ENCODE measurements at places on chromosomes 11 and 22.

DNA sequence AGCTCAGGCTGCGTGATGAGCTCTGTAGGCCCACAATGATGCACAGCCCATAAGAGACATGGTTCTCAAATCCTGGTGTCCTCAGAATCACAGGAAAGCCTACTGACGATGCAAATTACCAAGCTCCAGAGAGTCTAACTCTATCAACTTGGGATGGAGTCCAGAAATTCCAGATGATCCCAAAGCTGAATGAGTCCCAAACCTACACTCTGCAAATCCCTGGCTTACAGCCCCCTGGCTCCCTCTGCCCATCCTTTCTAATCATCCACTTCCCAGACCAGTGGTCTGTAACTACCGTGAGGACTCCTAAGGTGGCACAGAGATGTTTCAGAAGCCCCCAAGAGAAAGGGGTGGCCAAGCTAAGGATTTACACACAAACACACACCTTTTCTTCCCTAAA is 13.5 kb downstream of the ARFGAP2 start:
- no peak for DNase-seq

- no peak for DNase-seq
Observed at GRCh38 chr11:86513138-86513537, 138.5 kb downstream of the CCDC81 start.

DNA sequence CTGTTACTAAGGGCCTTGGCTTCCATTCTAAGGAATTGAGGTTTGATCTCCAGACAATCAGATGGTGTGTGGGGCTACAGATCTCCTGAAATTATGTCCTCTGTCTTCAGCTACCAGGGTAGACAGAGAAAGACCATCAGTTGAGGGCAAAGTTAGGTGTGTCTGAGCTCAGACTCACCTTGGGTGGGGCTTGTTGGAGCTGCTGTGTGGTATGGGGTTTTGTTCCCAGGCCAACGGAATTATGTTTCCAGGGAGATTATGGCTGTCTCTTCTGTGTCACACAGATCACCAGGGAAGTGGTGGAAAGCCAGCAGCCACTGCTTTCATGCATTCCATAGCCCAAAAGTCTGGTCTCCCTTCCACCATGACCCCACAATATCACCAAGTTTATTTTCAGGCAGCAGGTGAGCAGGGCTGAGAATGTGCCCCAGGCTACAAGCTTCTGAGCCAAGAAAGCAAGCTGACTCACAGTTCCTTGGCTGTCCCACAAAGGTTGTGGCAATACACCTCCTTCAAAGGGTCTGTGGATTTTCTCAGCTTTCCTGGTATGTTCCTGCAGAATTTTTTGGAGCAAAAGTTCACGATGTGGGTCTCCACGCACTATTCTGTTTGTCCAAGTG is 714.9 kb downstream of the LUZP2 start:
- no peak for DNase-seq

- DNase-seq, result no peak
Observed at GRCh38 chr11:64384028-64384737, 25.2 kb downstream of the RPS6KA4 start.

Data from EL (cell line).